ENCODE measurements at places on chromosomes 16 and 17.

GRCh38 chr16:82626791-82627261 is at the start of gene CDH13:
Gene CDH13, plus strand, starts transcription at chr16:82626969.
- no peak for DNase-seq

DNA sequence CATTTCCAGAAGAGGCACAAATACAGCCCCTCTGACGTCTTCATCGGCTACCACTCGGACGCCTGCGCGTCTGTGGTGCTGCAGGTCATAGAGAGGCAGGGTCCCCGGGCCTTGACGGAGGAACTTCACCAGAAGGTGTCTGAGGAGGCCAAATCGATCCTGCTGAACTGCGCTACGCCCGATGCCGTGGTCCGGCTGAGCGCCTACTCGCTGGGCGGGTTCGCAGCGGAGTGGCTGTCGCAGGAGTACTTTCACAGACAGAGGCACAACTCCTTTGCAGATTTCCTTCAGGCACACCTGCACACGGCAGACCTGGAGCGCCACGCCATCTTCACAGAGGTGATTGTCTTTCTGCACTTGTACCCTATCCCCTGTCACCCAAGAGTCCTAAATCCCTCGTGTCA is 67.0 kb upstream of the ENDOV start:
- no peak for DNase-seq

GRCh38 chr16:77963185-77964044 is 58.9 kb upstream of the CLEC3A start:
- no peak for DNase-seq

DNA sequence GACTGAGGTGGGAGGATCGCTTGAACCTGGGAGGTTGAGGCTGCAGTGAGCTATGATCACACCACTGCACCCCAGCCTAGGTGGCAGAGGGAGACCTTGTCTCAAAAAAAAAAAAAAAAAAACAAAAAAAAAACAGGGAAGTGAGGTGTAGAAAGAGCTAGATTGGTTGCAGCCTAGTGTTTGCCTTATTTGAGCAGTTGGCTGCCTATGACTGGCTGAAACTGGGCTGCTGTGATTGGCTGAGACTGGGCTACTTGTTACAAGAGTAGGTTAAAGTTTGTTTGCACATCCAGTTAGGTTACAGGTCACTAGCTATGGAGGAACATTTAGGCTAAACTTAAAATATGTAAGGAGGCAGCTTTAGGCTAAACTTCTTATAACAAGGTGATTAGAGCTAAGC is 5.7 kb downstream of the DHRS7B start:
- no peak for DNase-seq

DNA sequence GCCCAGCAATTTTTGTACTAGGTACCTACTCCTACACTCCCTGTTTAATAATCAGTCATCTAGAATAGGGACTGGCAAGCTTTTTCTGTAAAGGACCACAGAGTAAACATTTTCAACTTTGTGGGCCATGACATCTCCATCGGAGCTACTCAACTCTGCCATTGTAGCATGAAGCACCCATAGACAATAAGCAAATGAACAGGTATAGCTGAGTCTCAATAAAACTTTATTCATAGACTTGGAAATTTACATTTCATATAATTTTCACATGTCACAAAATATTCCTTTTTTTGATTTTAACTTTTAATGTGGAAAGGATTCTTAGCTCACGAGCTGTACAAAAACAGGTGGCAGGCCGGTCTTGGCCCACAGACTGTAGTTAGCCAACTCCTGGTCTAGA is 345.8 kb downstream of the SOX9 start:
- DNase-seq = no peak

DNA sequence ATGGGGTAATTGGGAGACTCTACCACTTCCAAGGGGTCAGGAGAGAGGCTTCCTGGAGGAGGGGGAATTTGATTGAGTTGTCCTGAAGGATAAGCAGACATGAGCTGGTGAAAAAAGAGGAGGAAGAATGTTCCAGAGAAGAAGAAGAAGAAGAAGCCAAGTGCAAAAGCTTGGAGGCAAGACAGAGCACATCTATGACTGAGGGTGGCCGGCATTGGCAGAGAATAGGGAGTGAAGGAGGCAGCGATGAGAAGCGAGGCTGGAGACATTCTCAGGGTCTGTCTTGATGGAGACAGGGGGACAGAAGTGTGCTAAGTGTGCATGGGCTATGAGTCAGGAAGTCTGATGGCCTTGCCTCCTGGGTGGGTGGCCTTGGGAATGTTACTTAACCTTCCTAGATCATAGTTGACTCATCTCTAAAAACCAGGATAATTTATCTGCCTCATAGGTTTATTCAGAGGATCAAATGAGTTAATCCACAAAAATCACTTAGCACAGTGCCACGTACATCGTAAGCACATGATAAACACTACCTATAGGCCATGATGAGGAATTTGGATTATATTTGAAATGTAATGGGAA is 171.7 kb downstream of the ABCC12 start:
- DNase-seq = no peak

GRCh38 chr16:27333549-27333948 is 19.8 kb downstream of the IL4R start:
- no peak for DNase-seq

DNA sequence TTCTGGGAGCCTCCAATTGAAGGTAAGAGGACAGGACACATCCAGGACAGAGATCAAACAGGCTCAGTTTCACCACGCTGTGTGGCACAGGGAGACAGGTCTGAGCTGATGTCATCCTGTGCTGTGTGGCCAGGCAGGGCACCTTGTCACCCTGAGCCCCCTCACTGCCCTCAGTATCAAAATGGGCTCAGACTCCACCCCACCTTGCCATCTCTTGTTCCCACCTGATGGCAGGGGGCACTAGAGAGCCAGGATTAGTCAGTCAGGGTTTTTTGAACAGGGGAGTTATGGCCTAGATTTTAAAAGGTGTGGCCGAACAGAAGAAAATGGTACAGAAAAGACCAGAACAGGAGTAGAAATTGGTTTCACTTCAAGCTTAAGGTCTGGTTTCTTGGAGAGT is 2.6 kb downstream of the KAT2A start:
- peak; percentile 63 for DNase-seq

- no peak for DNase-seq
These were observed 439.3 kb upstream of the CDH8 start for GRCh38 chr16:62475573-62475972.

DNA sequence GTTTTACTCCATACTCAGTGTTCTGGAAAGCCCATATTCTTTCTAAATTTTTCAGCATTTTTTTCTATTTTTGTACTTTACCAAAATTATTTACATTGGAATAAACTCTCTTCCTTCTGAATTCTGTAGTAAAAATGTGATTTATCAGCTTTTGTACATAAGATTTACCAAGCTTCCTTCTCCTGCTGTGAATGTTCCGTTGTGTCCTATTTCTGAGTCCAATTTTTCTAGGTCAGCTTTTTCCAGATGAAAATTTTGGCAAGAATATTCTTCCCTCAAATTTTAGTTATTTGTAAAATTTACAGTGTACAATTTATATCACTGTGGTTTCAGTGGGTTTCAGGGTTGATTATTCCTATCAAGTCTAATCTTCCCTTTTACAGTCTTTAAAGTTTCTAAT is 27.5 kb downstream of the ASPA start:
- no peak for DNase-seq

DNA sequence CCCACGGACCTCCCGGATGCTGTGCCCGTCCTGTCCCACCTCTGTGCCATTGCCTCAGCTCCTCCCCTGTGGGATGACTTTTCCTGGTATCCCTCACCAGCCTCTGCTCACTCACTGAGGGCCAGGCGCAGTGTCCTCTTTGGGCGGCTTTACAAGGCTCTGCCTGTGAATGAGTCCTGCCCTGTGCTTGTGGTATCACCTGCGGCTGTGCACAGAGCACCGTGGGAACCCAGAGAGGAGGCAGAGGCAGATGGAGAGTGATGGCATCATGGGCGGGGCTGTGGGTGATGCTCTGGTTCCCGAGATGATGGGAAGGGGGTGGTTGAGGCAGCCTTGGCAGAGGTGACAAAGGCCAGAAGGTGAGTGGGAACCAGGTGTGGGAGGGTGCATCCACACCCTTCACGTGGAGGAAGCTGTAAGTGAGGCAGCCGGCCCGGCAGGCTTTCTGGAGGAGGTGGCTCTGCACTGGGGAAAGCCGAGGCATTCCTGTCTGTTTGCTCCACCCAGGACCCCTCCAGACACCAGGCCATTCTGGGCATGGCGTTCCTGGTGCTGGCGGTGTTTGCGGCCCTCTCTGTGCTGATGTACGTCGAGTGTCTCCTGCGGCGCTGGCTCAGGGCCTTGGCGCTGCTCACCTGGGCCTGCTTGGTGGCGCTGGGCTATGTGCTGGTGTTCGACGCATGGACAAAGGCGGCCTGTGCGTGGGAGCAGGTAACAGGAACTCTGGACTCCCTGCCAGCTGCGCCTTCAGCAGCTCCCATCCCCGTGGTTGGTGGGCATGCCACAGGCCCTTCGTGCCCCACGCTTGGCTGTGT is 23.8 kb downstream of the ADCY7 start:
- DNase-seq = no peak

DNA sequence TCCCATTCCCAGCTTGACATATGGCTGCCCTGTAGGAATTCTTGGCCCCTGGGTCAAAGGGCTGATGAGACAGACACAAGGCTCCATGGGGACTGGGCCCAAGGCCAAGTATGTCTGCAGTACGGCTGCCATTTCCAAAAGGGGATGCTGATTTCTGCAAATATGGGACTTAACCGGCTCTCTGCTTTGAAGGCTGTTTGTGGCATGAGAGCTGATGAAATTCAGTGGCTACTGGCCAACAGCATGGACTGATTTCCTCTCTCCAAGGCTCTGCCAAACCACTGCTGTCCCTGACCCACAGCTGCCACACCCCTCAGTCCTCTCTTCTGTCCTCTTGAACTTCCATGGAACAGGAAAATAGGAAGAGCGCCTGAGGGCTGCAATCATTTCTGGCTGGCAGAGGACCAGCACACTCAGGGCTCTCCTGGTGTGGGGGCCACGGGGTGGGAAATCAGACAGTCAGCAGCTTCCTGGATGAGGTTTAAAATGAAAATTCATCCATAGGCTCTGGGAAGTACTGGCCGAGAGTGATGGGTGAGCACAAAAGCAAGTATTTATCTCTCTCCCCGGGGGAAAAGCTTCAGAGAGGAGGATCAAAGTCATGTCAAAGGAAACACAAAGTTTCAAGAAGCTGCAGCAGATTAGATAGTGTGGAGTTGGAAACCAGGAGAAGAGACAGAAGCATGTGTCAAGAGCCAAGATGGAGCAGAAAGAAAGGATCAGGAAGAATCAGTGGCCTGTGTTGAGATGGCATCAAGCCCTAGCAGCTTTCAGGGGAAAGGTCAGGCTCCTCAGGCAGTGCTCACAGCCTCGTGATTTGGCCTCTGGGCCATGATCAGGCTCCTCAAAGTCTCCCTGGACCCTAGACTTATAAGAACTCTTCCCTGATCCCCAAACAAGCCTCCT is 64.1 kb upstream of the SREBF1 start:
- peak; percentile 50 for DNase-seq

DNA sequence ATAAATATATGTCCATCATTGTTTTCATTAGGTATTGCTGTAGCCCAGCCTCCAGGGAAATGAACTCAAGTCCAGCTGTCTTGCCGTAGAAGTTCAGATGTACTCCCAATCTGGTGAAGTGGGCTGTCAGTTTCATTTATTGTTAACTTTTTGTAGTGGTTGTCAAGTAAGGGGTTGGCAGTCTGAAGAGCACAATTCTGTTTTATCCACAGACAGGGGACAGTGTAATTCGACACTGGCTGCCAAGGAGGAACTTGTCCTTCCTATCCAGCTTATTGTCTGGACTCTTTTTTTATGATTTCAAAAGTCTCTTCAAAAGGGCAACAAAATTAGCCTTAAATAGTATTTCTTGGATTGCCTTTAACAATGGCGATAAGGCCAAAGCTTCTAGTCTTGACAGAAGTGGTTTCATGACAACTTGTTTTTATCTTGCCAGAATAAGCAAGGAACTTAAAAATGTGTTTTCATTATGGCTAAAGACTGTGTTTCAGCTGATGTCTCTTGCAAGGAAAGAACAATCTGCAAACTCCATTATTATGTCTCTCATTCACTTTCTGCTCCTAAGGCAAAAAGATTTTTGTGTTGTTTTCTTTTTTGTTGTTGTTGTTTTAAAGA is 73.9 kb upstream of the TANC2 start:
- DNase-seq = no peak

DNA sequence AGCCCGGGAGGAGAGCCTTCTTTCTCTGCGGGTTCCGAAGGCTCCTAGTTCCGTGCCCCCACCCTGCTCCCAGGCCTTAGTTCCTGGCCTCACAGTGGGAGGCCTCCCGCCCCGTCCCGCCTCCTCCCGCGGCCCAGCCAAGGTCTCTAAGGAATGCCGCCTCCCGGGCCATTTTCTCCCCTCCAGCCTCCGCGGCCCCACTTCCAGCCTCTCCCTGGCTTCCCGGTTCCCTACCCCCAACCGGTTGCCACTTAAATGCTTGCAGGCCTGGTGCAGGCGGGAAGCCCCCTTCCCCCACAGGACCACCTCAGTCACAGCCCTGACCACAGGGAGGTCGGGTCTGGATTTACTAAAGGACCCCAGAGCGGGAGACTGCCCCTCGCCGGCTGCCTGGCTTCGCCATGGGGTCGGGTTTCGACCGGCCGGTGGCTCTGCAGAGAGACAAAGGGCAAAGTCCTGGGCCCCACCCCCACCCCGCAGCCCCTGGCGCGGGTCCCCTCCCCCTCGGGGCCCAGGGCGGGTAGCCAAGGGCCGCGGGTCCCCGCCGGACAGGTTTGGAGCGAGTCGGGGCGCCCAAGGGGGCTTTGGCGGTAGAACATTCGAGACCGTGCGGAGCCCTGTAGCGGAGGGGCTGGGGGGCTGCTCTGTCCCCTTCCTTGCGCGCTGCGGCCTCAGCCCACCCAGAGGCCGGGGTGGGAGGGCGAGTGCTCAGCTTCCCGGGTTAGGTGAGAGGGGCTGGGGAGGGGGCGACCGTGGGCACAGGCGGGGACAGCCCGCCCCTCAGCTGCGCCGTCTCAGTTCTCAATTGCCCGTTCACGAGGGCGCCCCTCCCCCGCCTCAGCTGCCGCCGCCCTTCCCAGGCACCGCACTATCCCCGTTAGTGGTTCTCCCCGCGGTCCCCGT is 16.4 kb downstream of the IGF2BP1 start:
- no peak for DNase-seq

All from suppressor macrophage treated with lipopolysaccharide for 1 hour (primary cell).